ENCODE measurements at places on chromosomes 6 and 20. TPM values are rescaled to one million over a fixed set of nuclear protein-coding genes. Genes with fewer than 3 reads are reported as not detected.

The FAM217A gene
- not detected for total RNA-seq

The MAK gene
- total RNA-seq = not detected

The SLA2 gene
- total RNA-seq = not detected

The NTSR1 gene
- 0.50 TPM for total RNA-seq

The LTA gene
- not detected for total RNA-seq

The SOX4 gene
- 4.5 TPM for total RNA-seq

The NNAT gene
- total RNA-seq = not detected

The SLC4A11 gene
- 1.1 TPM for total RNA-seq

The MUC22 gene
- not detected for total RNA-seq

The MICB gene
- total RNA-seq = not detected

The BTN1A1 gene
- total RNA-seq = 0.23 TPM

The ALDH5A1 gene
- total RNA-seq = 1.0 TPM

The TREM2 gene
- total RNA-seq = 1.5 TPM

The ARFGEF3 gene
- total RNA-seq = 4.1 TPM

The PLN gene
- not detected for total RNA-seq

The C20orf144 gene
- not detected for total RNA-seq

The POPDC3 gene
- total RNA-seq = 70.5 TPM

The CCN6 gene
- total RNA-seq = not detected

The KIFC1 gene
- total RNA-seq = 105 TPM

The C6orf118 gene
- total RNA-seq = not detected

The SYNDIG1 gene
- total RNA-seq = 0.67 TPM

The KCTD20 gene
- 29.9 TPM for total RNA-seq

The C20orf141 gene
- 0.50 TPM for total RNA-seq

The ID4 gene
- total RNA-seq = 0.55 TPM

The LY6G6D gene
- not detected for total RNA-seq

The ANGPT4 gene
- total RNA-seq = 0.02 TPM

The TGM3 gene
- total RNA-seq = not detected

The BPIFB1 gene
- not detected for total RNA-seq

The CENPW gene
- 28.5 TPM for total RNA-seq

The CDH26 gene
- total RNA-seq = 0.64 TPM

The MUCL3 gene
- not detected for total RNA-seq

The PM20D2 gene
- total RNA-seq = 17.5 TPM

The MDFI gene
- total RNA-seq = 45.8 TPM

The ZNF391 gene
- 0.13 TPM for total RNA-seq

The PLA2G7 gene
- not detected for total RNA-seq

All from HT1080 (cell line).